ENCODE measurements at places on chromosomes 4 and X.

- no peak for DNase-seq
Measured at GRCh38 chrX:25897758-25898157, 240.4 kb upstream of the MAGEB18 start.

DNA sequence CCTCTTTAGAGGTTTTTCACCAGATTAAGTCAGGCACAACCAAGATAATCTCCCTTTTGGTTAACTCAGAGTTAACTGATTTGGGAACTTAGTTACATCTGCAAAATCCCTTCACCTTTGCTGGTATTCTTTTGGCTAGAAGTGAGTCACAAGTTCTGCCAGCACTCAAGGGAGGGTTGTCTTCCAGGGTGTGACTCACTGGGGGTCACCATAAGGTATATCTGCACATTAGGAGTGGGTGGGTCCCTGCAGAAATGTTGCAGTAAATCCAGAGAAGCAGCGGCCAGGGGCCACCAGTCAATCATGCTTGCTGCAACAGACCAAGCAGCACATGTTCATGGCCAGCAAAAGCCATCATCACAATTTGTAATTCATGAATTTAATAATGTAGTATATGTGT, 59.8 kb upstream of the MAML3 start:
- DNase-seq, result no peak

GRCh38 chr4:94298725-94299252, 43.8 kb downstream of the HPGDS start:
- no peak for DNase-seq

DNA sequence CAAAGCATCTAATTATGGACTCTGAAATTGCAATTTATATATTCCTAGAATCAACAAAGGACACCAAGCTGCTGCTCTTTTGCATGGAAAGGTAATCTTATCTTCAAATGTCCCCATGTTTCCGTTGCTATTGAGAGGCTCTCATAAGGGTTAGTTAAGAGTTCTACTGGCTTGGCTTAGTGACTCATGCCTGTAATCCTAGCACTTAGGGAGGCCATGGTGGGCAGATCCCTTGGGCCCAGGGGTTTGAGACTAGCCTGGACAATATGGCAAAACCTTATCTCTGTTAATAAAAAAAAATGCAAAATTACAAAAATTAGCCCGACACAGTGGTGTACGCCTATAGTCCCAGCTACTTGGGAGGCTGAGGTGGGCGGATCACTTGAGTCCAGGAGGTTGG, 93.4 kb upstream of the RAPGEF2 start:
- DNase-seq, result no peak

GRCh38 chrX:17682259-17682658, 55.0 kb upstream of the SCML1 start:
- no peak for DNase-seq

DNA sequence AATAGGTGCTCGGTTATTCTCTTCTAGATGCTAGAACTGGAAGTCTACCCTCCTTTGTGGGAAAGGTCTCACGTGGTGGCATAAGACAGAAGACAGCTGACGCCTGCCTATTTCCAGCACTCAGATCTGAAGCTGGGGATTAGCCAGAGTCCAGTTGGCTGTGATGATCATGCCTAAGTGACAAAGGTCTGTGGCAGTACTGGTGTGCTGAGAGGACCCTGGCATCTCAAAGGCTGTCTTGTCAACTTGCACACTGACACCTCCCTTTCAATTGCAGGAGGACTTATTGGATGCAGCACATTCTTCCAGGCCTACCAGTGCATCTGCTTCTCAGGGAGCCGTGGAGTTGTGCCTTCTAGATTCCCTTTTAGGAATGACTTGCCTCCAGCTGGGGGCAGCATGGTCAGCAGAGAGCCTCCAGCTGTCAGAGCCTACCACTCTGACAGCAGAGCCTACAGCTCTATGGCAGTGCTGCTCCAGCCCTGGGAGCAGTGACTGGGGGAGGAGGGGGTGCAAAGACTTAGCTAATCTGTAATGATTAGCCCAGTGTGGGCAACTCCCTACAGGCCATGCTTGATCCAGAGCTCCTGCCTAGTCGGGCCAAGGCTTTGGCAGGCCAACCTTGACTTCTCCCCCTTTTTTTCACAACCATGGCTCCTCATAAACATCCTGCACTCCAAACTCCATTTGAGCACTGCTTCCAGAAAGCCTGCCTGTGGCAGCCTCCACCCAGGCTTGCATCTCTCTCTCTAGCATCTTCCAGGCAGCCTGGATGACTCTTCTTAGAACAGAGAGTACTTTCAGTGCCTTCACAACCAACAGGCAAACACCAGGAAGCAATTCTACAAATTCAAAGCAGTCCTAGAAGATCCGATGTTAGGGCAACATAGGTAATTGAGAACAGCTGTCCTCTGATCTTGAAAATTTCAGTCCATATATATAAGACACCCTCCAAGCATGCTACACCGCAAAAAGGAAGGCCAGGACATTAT, 13.8 kb upstream of the FGFBP2 start:
- DNase-seq, result no peak

DNA sequence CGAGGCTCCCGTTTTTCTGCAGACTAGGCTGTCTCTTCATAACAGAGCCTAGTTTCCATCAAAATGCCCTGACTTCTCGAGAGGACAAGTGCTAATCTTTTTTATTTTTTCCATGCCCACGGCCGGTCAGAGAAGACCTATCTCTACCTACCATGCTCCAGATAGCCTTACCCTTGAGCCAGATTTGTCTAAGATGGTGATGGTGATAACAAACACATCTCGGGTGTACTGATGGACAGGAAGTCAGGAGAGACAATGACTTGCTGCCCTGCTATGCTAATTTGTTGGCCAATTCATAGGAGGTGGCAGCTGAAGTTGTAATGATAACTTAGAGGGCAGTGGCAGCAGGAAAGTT, 42.2 kb upstream of the NKRF start:
- no peak for DNase-seq

DNA sequence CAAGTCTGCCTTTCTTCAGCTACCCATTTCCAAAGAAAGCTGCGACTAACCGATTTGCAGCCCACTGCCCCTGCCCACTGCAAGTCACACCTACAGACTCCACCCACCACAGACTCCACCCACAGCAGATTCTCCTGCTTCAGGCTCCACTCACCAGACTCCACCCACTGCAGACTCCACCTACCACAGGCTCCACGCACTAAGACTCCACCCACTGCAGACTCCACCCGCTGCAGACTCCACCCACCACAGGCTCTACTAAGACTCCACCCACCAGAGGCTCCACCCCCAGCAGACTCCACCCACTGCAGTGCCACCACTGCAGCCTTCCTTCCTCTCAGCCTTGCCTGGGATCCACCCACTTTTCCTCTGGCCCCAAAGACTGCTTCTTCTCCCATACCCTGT, 41.3 kb downstream of the ABLIM2 start:
- DNase-seq, result peak; percentile 37

DNA sequence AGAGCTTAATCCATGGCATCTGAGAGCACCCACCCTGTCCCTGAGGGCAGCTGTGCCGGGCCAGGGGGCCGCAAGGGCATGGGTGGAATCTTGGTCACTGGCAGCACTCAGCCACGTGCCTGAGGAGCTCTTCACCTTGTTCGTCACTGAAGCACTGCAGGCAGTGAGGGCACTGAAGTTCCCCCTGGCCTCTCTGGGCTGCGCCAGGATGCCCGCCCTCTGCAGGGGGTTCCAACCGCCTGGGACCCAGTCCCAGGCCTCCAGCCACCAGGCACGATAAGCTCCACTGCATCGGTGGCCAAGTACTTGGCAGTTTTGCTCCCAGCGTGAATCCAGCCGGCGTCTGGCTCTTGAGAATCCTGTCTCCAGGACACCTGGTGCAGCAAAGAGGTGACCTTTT, 96.4 kb upstream of the MED14 start:
- no peak for DNase-seq

DNA sequence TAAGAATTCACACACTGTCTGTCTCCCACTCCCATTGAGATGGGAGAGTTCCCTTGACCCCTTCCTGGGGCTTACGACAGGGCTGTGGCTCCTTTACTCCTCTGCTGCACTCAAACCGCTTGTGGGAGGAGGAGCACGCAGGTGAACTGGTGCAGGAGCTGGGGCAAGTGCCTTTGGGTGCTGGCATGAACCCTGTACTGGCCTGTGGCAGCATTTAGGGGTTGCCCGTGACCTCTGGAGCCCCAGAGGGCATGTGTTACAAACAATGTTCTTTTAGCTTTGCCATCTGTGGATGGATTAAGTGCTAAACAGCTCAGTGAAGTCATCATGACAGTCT, 21.8 kb upstream of the FTHL17 start:
- no peak for DNase-seq

DNA sequence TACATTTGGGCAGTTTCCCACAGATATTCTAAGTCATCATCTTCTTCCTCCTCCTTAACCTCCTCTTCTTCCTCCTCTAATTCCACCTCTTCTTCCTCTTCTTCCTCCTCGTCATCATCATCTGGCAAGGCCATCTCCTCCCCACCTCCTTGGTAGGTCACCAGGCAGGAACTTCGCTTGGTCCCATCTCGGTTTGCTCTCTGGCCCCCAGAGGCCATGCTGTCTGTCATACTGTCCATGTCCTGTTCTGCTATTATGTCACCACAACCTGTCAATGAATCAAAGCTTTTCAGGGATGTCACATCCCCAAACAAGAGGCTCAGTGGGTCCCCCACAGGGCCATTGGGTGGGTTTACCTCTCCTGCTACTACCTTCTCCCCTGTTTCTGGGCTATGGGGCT, 13.5 kb downstream of the AMER1 start:
- DNase-seq, result no peak

- no peak for DNase-seq
Measured at GRCh38 chr4:82428526-82428968, 1.7 kb downstream of the HNRNPDL start.

- DNase-seq, result no peak
Measured at GRCh38 chrX:154715825-154716224, 35.1 kb downstream of the GAB3 start.

- no peak for DNase-seq
Measured at GRCh38 chr4:170940043-170940724, 850.4 kb upstream of the AADAT start.

DNA sequence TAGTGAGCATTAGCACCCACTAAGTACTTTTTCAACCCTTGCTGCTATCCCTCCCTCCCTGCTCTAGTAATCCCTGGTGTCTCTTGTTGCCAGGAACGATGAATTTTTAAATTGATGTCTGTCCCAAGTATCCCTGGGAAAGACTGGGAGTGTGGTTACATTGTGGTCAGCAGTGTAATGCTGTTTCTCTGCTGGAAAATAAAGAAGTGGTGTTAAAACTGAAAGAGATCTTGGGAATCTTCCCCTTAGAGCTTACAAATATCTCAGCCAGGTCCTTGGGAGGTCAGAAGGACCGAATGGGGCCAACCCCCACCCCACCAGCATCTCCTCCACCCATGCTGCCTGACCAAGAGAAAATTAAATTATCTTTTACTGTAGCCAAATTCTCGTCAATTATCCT, 174.5 kb upstream of the MXRA5 start:
- DNase-seq, result no peak

GRCh38 chr4:152434011-152434410, 101.9 kb downstream of the FBXW7 start:
- no peak for DNase-seq

DNA sequence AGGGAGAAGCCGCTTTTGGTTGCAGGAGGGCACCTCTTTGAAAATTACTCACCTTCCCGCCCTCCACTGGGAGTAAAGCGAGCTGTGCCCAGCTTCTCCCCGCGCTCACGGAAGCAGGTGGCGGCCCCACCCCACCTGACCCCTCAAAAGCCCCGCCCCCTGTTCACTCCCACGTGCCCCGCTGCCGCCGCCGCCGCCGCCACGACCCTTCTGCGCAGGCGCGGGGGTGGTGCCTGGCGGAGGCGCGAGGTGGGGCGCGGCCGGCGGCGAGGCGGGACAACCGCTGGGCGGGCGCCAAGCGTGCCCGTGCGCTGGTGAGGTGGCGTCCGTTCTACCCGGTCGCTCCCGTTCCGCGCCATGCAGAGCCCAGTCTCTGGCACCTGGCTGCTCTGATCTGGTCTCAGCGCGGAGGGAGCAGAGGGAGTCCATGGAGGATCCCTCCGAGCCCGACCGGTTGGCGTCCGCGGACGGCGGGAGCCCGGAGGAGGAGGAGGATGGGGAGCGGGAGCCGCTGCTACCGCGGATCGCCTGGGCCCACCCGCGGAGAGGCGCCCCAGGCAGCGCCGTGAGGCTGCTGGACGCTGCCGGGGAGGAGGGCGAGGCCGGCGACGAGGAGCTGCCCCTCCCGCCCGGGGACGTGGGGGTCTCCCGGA, at the start of gene PI4K2B:
Gene PI4K2B, plus strand, starts transcription at position 297 of the 653 bp plus-strand sequence. Its CDS starts 131 bp downstream, at position 428.
- DNase-seq, result peak; percentile 93

GRCh38 chr4:31390849-31391248, 670.7 kb downstream of the PCDH7 start:
- no peak for DNase-seq

DNA sequence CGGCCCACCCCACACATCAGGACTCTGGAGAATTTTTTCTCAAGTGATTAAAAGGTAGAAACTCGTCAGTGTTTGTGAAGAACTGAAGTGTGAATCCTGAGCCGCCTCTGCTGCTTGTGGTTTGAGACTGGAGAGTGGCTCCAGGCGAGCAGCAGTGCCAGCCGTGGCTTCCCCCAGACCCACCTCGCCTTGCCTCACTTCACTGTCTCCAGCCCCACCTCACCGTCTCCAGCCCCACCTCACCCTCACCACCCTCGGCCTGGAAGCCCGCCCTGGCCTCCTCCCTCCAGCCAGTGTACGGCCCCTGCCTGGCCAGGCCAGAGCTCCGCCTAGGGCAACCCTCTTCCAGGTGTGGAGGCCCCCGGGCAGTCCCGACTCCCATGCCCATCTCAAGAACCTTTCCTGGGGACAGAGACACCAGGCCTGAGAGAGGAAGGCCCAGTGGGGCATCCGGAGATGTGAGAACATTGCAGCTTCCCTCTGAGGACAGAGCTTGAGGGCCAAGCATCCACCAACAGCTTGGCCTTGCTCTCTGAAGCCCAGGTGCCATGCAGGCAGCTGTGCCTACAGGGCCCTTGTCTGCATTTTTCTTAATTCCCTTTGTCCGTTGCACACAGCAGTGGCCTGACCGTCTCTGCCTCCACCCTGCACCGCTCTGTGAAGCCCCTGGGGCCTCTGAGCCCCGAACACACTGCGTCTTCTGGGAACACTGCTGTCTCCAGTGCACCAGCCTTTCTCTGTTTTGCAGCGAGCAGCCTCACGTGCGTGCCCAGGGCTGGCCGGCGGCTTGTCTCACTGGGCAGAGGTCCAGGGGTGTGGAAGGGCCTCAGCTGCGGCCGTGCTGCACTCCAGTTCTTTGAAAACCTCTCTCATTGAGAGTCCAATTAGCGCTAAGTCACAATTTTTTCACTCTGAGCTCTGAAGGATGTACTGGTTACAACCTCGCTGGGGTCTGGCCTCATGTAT, 13.8 kb downstream of the SH3BP2 start:
- no peak for DNase-seq

DNA sequence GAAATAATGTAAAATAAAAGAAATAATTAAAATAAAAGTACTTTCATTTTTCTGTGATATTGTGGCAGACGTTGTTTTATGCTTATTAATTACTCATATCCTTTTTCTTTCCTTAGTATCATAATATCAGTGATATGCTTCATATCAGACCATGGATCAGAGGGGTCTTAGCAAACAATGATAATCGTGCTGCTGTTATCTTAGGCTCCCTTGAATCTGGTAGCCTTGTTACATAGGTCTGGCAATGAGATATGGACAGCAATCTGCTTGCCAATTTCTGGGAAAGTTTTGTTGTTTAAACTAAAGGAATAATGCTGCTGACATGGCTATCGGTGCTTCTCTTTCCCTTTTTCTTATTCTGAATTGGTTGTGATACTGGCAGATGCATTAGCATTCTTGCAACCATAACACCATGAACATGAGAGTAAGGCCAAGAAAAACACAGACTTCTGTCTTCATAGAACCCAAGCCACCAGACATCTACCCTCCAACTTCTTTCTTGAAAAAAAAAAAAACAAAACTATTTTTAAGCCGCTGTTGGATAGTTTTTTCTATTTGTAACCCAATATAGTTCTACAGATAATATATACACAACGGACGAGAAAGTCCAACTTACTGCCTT, 16.4 kb downstream of the EPHA5 start:
- DNase-seq, result no peak
